ENCODE measurements at places on chromosomes 16 and 17.

DNA sequence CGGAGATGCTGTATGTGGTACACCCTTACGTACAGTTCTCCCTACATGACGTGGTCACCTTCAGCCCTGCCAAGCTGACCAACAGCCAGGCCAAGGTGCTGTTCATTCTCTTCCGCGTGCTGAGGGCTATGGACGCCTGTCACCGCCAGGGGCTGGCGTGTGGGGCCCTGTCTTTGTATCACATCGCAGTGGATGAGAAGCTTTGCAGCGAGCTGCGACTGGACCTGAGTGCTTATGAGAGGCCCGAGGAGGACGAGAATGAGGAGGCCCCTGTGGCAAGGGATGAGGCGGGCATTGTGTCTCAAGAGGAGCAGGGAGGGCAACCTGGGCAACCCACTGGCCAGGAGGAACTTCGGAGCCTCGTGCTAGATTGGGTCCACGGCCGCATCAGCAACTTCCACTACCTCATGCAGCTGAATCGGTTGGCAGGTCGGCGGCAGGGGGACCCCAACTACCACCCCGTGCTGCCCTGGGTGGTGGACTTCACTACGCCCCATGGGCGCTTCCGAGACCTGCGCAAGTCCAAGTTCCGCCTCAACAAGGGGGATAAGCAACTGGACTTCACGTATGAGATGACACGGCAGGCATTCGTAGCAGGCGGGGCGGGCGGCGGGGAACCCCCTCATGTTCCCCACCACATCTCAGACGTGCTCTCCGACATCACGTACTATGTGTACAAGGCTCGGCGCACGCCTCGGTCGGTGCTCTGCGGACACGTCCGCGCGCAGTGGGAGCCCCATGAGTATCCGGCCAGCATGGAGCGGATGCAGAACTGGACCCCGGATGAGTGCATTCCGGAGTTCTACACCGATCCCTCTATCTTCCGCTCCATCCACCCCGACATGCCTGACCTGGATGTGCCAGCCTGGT, 1.4 kb downstream of the WDR81 start:
- no peak for DNase-seq

GRCh38 chr17:46842835-46843234, 8.5 kb upstream of the WNT9B start:
- no peak for DNase-seq

- peak; percentile 70 for DNase-seq
Observed at GRCh38 chr16:31404353-31405064, 11.4 kb downstream of the ITGAD start.

DNA sequence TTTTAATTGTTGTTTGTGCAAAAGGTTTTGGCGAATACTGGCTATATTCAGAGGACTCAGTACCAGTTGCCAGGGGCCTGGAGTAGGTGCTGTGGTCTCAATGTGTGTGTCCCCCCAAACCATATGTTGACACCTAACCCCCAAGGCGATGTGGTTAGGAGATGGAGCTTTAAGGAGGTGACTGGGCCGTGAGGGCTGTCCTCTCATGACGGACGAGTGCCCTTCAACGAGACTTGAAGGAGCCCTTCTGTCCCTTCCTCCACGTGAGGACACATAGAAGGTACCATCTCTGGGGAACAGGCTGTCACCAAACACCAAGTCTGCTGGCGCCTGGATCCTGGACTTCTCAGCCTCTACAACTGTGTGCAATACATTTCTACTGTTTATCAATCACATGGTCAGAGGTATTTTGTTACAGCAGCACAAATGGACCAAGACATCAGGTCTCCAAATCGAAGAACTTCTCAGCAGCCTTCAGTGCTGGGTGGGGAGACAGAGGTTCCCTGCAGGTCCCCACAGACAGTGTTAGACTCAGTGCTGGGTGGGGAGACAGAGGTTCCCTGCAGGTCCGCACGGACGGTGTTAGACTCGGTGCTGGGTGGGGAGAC, 24.8 kb upstream of the METRNL start:
- DNase-seq, result no peak

DNA sequence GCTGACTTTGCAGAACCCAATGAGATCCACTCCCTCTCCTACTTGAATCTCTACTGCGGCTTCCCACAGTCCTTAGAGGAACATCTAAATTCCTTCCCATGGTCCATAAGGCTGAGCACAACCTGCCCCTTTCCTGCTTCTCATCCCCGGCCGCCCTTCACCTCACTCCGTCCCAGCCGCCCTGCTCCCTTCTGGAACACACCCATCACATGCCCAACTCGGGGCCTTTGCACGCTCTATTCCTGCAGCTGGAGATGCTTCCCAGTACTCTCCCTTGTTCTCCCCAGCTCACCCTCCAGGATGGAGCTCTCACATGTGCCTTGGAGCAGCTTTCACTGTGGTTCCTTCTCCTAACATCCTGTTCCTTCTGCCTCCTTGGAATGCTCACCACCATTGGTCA, 23.6 kb downstream of the NKD1 start:
- DNase-seq, result no peak

DNA sequence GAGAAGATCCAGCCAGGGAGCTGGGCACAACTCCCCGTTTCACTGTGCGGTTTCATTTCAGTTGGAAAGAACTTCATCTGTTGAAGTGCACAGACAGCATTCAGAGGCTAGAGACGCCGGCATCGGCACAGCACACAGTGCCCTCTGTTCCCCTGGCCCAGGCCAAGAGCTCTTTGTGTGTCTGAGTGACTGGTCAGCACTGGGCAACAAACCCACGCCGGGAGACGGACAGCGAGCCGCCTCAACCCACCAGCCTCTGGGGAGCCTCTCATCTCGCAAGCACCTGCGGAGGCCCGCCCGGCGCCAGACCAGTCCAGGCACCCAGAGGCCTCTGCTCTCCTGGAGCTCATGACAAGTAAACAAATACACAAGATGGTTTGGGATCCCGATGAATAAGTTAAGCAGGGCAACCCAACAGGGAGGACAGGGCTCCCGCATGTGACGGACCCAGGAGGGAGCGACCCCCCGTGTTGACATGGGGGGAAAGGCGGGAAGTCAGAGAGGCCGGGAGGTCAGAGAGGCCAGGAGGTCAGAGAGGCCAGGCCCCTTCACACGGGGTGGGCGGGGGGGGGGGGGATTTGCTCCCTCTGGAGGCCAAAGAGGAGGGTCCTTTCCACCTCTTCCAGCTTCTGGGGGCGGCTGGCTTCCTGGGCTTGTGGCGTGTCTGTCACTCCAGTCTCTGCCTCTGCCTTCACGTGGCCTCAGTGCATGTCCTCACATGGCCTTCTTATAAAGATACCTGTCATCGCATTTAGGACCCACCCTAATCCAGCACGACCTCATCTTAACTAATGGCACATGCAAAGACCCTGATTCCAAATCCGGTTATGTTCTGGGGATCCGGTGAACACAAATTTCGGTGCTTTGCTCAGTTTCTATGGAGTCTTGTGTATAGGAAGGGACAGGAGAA, 25.8 kb upstream of the KLHDC4 start:
- DNase-seq, result no peak

GRCh38 chr16:3922241-3922640, 41.7 kb upstream of the CREBBP start:
- DNase-seq, result no peak

All from testis (tissue), 5 donors.